ENCODE measurements at places on chromosomes 1 and 21.

DNA sequence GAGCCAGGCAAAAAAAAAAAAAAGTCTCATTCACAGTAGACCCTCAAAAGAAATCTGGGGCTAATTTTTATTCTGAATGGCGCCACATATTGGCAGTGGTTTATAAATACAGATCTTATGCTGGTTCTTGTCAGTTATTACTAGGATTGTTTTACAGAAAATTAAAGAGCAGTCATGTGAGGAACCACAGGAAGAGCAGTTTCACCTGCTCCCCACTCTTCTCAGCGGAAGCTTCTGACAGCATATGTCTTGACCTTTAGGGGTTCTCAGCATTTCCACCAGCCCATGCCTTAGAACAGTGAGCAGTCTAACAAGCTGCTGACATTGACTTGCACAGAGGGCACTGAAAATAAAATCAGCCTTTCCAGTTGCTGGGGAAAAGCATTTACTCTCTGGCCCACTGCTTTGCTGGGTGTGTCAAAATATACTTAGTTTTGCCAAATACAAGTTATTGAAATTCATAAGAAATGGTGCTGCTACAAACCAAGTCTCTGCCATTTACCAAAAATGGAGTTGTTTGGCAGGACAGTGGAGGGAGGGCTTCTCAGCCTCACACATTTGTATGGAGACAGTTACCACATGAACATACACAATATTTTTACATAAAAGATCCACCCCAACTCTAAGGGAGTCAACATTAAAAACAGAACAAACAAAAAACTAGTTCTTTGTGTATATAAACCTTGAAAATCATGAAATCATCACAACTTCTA is 144.2 kb downstream of the SYT2 start:
- no peak for DNase-seq

- DNase-seq: no peak
Observed at GRCh38 chr1:17614586-17614985, 75.1 kb downstream of the ARHGEF10L start.

- DNase-seq: no peak
Observed at GRCh38 chr1:18803851-18804250, 55.6 kb downstream of the TAS1R2 start.

DNA sequence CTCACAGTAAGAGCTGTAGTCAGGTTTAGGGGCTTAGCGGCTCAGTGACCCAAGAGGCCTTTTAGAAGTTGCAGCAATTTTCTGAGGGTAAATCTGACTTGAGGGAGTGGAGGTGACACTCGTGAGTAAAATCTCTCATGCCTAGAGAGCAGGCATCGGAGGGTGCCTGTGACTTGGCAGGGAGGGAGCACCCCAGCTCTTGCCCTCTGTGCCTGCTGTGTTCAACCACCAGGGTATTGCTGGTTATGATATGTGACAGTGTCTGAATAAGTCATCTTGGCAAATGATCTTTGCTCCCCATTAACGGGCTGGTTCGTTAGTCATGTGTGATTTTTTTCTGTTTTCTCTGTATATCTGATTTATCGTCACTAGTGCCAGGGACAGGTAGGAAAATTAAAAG is 5.9 kb downstream of the MAN1C1 start:
- no peak for DNase-seq

DNA sequence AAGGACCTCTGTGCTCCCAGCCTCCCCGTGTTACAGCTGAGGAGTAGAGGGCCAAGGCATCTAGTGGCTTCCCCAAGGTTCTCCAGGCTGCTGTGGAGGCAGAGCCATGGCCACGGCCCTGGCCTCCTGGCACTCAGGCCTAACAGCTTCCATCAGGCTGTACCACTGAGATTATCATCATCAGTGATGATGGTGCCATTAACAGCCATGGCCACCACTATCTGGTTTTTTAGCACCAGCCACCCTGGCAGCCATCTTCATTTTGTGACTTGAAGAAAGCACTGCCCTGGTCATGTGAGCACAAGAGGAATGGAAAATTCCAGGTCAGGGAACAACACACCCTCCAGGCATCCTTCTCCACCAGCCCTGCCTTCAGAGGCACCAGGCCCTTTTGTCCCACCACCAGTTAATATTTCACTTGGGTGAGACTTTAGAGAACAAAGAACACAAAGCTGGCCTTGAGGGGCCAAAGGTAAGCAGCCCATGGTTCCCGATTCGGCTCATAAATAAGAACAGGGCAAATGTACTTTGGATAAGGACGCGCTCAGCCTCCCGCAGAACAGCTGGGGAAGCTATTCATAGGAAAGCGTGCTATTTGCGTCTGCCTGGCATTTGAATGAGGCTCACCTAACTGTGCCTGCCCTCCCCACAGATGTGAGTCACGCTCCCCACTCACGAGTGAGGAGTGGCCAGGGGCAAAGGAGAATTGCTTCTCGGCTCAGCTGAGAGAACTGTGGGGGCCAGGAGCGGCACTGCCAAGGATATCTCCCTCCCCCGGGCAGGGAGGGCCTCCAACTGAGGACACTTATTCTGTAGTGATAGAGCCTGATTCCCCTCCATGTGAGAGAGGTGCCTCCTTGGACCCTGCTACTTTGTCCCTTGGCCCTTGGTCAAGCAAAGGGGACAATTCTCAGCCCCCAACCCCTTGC is 95.6 kb downstream of the CD58 start:
- DNase-seq: no peak

DNA sequence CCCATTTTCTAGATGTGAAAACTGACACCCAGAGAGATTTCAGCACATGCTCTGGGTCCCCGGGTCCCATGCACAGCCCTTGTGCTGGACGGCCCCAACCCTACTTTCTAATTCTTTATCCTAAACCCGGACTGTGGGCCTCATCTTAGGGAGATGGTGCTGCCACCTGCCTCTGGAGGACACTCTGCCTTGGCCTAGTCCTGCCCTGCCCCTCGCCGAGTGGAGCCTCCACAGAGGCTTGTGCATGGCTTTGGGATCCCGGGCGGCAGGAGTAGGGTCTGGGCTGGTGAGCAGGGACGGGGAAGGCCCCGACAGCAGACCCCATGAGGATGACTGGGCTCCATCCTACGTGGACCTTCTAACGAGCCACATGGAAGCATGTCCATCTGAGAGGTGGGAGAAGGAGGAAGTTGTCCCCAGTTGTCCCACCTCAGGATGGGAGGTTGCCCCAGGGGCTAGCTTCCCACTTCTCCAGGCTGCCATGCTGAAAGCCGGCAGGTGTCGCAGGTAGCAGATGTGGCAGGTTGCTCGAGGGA is 12.4 kb downstream of the MX2 start:
- no peak for DNase-seq
